ENCODE measurements at places on chromosomes 5 and 9. TPM values are rescaled to one million over a fixed set of nuclear protein-coding genes. Genes with fewer than 3 reads are reported as not detected.

Gene PCDHGB7
- total RNA-seq: not detected

Gene LRRC19
- not detected for total RNA-seq

Gene ECM2
- not detected for total RNA-seq

Gene OBP2B
- not detected for total RNA-seq

DNA sequence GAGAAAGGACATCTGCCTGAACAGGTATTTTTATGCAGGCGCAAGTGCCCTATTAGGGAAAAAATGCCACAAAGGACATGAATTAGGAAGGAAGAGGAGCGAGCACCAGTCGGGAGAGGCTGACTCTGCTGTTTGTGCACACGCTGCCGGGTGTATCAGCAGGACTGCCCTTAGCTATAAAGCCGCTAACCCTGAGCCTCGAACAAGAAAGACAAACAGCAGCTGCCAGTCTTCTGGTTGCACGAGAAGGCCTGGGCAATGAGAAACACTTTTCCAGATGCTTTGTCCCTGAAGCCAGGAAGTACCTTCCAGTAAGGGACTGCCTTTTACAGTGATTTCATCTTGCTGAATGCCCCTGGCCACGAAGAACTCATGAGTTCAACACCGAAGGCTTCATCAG lies 12.6 kb downstream of the QSOX2 start:
- peaks cover 40% of the 10 kb centered on the region for H3K4me1 ChIP-seq
- no peak overlapping the region for H3K4me3 ChIP-seq
- DNase-seq: no peak
- no peak overlapping the region for H3K27ac ChIP-seq
- peaks cover 29% of the 10 kb centered on the region for H3K36me3 ChIP-seq

DNA sequence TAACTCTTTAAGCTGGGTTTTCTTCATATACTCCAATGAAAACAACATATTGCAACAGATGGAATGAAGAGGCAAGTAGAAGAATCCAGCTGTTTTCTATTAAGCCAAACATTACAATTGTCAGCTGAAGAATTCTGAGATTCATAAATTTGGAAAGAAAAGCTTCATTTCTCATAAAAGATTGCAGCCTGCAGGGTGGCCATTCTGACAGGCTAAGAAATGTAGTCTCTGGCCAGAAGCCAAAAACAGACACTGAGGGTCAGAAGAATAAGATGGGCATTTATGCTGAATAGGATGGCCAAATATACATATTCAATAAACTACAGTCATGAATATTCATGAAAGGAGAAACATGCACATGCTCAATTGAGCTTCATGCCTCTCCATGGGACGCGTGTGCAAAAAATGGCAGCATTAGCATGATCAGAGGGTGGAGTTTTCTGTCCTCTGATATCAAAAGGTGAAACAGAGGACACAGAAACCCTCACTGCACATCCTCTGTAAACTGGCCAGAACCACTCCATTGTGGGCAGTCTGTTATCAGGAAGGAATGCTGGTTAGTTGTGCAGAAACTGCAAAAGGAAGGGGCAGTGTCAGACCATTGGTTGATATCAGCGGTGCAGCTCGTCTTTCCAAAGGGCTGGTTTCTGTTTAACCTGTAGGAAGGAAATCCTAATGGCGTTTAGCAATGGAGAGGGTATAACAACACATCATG lies 50.2 kb downstream of the FXN start:
- no peak overlapping the region for H3K27ac ChIP-seq
- H3K4me3 ChIP-seq: no peak overlapping the region
- no peak for DNase-seq
- no peaks in the 10 kb centered on the region for H3K27me3 ChIP-seq
- no peaks in the 10 kb centered on the region for H3K36me3 ChIP-seq
